Head of caudate nucleus (tissue), 42 donors: ENCODE measurements at places on chromosomes 4 and X.

DNA sequence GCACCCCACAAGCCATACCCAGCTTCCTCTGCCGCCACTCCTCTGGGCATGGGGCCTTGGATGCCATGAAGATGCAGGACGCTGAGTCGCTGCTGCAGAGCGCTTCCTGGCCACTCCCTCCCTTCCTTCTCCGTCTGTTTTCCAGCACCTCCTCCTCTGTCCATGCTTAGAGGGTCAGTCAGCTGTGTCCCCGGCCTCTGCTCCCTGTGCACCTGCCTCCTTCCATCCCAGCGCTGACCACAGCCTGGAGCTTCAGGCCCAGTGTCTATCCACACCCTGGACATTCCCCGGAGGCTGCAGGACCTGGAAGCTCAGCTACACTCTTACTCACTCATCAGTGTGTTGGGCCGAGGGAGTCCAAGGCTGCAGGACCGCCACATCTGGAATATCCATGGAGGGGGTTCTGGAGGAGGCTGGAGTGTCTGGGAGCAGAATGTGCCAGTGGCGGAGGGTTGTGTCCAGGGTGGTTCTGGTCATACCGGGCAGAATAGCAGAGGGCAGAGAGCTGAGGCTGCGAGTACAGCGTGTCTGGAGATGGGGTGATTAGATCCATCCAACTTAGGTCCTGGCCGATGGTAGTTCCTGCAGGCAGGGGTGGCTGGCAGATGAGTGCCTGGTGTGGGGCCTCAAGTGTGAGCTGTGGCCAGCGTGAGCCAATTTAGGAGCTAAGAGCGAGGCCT lies 58.6 kb upstream of the ADRA2C start:
- DNase-seq, result peak; percentile 10

GRCh38 chr4:128394778-128395177 lies 107.2 kb upstream of the PGRMC2 start:
- DNase-seq, result no peak

GRCh38 chr4:189084671-189085070 lies 856.0 kb upstream of the FRG1 start:
- no peak for DNase-seq

DNA sequence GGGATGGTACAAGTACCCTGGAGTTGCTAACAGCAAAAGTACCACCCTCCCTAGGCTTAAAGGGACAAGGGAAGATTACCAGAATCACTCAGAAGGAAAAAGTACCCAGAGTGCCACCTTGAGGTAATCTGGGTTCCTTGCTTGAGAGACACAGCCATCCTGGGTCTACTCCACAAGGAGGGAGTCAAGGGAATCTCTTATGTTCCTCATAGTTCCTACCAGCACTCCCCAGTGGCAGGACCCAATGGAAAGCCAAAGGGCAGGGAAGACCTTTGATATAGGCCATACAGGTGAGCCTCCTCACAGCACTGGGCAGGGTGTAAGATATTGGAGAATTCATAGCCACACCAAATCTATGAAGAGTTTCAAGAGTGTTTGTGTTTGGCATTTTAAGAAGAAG lies 5.7 kb downstream of the IL2 start:
- no peak for DNase-seq

- DNase-seq, result no peak
Measured at GRCh38 chr4:68132342-68132741, 2.7 kb upstream of the TMPRSS11F start.

- DNase-seq, result peak; percentile 26
Measured at GRCh38 chrX:17374619-17375366, at the start of gene NHS. Gene NHS (plus strand): TSS chrX:17375200. CDS start chrX:17375758, 558 bp downstream.

DNA sequence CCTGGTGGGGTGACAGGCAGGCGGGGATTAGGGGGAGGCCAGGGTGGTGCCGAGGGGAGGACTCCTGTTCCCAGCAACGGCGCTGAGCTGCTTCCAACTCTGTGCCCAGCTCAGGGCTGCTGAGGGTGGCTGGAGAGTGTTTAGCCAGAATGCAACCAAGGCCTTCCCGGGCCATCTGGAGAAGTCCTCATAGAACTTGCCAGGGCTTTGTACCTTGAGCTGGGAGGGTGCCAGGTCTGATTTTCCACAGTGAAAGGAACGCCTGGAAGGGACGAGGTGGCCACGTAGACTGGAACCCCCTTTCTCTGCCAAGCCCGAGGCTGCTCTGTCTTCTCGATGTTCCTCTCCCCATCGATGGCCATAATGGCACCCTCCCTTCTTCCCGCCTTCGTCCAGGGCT lies 57.0 kb upstream of the GPR78 start:
- DNase-seq, result no peak

DNA sequence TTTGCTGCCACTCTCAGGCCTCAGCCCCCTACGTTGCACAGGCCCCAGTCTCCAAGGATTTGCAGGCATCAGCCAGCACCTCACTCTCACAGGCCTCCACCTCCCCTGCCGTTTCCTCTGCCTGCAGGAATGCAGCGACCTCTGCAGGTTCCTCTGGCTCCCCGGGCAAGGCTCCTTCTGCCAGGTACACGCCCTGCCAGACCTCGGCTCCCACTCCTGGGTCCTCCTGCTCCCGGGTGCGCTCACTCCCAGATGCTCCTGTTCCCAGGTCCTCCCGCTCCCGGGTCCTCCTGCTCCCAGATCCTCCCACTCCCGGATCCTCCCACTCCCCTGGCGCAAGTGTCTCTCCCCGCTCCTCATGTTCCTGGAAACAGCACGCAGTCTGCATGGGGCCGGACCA lies 144.4 kb upstream of the RADX start:
- DNase-seq, result no peak

GRCh38 chr4:1293531-1293941 lies 3.8 kb downstream of the MAEA start:
- no peak for DNase-seq

DNA sequence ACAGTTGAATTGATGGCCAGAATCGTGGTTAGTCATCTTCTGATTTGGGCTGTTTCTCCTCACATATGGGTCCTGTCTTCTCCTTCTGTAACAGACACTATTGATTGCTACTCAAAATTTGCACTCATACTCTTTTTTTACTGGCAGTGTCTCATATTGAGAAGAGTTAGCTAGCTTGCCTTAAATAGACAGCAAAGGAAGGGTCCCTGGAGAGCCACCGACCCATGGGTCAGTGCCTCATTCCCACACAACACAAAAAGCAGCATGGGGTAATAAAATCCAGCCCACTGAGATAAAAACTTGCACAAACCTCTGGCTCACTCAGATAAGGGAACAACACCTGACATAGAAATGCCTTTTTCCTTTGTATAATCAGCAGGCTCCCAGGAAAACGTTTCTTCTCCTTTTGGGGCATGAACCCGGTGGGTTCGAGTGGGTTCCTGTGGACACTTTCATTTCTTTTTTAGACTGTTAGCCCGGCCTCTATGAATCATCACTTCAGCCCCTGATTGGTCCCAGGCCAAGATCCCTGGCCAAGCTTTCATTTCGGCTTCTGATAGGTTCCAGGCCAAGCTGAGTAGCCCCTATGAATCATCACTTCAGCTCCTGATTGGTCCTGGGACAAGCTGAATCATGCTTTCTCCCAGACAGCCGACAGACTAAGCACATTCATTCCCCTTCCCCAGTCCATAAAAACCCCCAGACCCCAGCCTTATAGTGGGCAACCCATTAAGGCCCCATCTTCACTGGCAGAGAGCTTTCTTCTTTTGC lies 408.1 kb downstream of the DCAF12L2 start:
- DNase-seq, result no peak

DNA sequence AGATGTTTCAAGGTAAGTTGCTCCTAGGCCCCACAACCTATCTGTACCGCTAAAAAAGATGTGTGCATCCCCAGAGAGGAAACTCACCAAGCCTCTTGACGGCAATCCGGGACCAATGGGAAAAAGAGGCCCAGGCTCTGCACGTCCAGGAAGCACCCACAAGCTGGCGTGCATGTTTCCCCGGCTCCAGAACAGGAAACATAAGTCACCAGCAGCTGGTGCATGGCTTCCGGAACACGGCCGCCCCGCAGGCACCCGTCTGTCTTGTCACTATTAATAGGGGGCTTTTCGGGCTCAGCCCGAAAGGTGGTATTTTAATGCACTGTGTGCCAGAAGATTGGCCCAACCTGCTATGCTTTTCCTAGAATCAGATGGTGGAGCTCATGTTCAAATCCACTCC lies 22.2 kb downstream of the CRMP1 start:
- no peak for DNase-seq

DNA sequence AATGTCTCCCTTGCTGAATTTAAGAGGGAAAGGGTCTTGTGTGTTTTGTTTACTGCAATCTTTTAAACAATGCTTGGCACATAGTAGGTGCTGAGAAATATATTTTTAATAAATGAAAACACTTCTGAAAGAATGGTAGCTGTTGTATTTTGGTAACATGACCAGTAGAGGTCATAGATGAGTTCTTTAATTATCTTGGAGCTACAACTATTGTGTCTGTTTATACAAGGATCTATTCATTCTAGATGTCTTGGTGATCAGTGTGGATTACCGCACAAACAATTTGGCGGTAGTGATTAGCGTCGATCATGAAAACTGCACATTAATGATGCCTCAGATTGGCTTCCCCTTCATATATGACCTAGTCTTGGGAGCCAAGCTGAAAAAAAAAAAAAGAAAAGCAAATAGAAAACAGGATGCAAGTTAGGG lies 21.4 kb upstream of the SCRG1 start:
- DNase-seq, result no peak

DNA sequence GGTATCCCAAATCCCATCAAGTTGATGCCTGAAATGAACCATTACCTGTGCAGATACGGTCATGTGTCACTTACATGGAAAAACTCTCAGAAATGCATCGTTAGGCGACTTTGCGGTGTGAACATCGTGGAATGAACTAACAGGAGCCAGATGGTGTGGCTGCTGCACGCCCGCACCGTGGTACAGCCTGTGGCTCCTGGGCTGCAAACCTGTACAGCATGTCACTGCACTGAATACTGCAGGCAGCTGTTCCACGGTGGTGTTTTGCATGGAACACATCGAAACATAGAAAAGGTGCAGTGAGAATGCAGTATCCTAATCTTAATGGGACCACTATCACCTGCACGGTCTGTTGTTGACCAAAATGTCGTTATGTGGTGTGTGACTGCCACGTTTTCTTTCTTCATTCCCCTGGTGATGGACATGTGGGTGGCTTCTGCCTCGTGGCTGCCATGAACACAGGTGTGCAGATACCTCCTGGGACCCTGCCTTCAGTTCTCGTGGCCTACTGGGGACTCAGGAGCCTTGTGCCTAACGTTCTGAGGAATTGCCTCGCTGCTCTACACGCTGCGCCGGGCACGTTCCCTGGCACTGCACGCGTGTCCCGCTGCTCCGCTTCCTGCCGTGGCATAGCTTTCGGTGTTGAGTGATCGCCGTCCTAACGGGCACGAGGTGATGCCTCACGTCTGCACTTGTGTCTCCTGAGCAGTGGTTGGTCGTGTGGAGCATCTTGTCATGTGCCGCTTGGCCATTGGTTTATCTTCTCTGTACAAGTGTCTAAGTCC lies 18.5 kb downstream of the MAEA start:
- DNase-seq, result no peak

DNA sequence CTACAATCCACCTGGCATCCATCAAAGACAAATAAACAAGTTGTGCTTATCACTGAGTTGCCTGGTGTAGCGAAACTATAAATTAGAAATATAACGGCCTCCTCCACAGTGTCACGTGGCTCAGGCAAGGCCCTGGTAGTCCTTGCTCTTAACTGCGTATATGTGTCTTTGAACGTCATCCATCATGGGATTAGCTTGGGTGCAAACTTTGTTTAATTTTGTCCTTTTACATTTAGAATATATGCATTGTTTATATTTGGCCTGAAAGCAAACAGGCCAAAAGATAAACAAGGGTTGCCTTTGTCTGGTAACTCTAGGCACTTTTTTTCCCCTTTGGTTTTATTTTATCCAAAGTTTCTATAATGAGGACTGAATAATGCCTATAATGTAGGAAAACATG lies 184.9 kb downstream of the KIT start:
- DNase-seq, result no peak

- no peak for DNase-seq
Measured at GRCh38 chrX:44908153-44908552, 35.2 kb downstream of the KDM6A start.

- no peak for DNase-seq
Measured at GRCh38 chr4:102217775-102218355, 127.4 kb downstream of the SLC39A8 start.
